Activated CD8-positive, alpha-beta memory T cell treated with anti-CD3 and anti-CD28 coated beads for 1 hour (primary cell): ENCODE measurements at places on chromosomes 1 and 21.

DNA sequence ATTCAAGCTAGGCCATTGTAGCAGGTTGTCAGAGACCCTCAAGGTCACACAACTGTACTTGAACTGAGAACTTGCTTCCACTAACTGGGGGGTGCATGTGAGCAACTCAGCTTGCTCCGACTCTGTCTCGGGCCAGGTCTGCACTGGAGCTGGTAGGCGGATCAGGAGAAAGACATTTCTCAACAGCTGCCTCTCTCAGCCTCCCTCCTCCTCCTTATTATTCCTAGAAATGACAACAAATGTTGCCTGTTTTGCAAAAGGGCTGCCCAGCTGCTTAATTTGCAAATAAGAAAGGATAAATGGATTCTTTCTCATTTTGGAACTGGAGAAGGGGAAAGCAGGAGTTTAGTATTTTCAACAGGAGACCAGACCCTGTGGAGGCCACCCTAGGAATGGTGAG lies 140.5 kb downstream of the RHOU start:
- DNase-seq = no peak

- no peak for DNase-seq
Measured at GRCh38 chr1:218677026-218677425, 331.9 kb downstream of the TGFB2 start.

DNA sequence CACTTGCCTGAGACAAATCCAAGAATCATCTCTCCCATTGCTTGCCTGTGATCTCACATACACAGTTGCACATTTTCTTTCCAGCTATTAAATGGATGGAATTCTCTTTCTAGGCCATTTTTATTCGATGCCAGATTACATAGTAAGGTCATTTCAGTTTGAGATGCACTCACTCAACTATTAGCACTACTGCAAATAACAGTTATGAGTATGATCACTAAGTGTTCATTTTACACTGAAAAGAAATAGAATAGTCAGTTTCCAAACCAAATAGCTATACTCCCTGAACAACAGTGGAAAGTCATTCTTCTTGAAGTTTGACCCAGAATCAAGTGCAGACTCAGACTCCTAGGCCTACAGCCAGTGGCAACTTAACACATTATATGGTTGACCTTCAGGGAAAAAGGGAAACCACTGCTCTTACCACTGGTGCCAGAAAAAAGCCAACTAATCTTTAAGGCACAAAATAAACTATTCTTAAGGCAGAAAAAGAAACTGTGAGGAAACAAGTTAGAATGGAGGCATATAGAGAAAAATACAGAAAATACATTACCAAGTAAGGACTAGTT lies 31.5 kb downstream of the WNT2B start:
- no peak for DNase-seq

DNA sequence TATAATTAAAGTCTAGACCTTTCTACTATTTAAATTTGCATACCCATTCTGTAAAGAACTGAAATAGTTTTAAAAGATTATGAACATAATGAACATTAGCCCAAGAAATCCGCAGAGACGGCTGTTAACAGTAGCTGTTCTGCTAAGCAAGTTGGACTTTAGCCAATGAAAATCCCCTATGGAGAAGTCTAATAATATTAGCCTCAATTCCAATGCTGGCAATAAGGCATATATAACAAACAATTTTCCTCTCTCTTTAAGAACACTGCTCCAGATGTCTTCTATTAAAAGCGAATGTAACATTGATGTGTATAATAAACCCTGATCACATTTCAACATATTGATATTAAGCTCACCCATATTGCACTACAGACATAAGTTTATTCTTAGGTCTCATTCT lies 221.3 kb upstream of the KCTD3 start:
- DNase-seq = no peak

GRCh38 chr1:13756557-13757315 lies 56.7 kb downstream of the PRDM2 start:
- no peak for DNase-seq

DNA sequence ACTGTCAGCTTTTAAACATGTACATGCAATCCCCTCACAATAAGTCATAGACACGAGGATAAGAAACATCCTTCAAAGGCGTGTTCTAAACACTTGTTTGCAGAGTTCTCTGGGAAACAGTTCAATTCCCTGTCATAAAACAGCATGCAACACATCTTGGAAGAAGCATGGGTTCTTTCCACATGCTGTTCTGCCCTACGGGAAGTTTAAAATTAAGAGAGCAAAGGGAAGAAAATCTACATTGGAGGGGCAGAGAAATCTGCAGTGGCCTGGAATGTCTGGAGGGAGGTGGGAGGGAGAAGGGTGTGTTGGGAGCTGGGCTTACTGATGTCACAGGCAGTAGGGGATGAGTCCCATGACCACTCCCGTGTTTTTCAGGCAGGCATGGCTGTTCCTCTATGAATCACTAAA lies 98.3 kb upstream of the SLC2A1 start:
- DNase-seq = no peak

DNA sequence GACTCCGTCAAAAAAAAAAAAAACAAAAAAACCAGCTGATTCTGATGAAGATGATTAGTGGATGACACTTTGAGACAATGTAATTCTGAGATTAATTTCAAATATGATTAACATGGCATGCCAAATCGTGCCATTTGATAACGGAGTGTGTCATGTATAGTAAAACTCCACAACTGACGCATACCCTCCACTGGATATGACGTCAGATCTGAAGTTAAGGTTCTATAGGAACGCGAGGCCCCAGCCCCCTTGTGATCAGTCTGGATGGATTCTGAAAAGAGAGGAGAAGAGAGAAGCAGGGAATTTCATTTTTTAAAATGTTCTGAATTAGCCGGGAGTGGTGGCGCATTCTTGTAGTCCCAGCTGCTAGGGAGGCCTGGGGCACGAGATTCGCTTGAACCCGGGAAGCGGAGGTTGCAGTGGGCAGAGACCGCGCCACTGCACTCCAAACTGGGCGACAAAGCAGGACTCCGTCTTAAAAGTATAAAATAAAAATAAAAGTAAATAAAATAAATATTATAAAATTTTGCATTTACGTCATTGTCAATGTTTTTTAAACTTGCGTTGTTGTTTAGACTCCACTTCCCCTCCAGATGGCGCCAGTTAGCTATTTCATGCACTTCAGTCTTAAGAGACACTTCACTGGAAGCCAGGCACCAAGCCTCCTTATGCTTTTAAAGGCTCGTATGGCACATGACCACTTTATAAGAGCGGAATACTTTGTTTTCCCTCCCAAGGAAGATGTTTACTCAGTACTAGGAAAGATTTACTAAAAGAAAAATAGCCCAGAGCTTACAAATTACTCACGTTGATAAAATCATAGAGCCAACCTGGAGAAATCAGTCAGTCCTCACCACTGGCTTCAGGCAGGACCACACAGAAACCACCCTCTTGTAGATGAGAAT lies 65.5 kb downstream of the UBE2U start:
- peak; percentile 28 for DNase-seq

- DNase-seq = no peak
Measured at GRCh38 chr1:232593717-232594502, 36.0 kb downstream of the SIPA1L2 start.

DNA sequence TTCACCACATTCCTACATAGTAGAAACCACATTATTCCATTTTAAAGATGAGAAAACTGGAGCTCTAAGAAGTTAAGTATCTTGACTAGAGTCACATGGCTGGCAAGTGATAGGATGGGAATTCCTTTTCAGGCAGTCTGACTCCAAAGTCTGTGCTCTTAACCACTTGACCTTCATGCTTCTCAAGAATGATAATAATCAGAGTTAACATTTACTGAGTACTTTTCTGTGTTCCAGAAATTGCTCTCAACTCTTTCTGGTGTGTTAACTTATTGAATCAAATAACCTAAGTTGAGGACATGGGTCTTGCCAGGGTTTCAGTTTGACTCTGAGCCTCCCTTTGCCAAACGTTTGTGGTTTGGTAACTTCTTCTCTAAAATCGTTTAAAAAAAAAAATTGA lies 169.4 kb downstream of the RASAL2 start:
- DNase-seq = no peak

GRCh38 chr1:50109647-50110075 lies 941 bp downstream of the ELAVL4 start:
- DNase-seq = no peak

DNA sequence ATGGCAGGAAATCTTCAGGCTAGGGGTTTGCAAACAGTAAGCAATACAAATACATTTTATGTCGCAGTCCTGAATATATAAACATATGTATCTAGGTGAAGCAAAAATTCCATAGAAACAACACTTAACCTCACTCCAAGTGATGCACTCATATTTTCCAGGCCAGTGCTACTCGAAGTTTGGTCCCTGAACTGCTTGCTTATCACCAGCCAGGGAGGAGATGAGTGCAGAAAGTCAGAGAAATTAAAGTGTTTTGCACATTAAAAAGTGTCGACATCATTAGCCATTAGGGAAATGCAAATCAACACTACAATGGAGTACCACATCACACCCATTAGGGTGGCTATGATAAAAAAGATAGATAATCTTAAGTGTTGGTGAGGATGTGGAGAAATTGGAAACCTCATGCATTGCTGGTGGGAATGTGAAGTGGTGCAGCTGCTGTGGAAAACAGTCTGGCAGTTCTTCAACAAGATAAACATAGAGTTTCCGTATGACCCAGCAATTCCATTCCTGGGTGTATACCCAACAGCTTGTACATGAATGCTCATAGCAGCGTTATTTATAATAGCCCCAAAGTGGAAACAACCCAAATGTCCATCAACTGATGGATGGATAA lies 70.5 kb upstream of the CSF1 start:
- DNase-seq = no peak

DNA sequence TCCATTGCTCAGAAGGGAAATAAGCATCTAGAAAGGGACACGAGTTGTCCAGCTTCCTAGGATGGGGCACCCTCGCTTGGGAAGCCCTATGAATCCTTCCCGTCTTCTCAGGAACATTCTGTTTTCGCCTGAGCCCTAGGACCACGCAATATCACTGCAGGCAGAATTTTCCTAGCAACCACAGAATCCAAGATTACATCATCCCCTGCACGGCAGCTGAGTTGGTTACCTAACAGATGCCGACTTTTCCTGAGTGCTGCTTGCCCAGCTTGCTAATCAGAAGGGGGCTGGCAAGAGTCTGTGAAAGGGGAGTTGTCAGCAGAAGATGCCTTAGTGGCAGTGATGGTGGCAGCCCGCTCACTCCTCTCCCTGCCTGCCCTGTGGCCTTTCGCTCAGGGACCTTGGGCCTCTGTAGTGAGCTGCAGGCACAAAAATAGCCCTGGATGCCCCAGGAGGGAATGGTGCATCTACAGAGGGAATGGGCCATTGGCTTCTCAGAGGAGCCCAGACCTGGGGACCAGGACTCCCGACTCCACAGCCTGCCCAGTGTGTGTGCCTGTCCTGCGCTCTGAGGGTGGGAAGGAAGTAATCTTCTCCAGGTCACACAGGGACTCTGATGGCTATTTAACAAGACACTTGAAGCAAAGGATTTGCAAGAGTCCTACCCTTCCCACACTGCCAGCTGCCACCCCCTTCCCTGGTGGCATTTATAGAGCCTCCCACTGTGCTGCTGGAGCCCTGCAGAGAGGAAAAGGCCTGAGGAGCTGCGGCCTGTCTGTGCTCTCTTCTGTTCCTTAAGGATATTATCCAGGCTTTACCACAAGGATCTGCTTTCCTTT lies 28.9 kb upstream of the CLSTN1 start:
- DNase-seq = no peak

- peak; percentile 29 for DNase-seq
Measured at GRCh38 chr1:110412576-110412975, 5.1 kb upstream of the LAMTOR5 start.

GRCh38 chr1:114490274-114490693 lies 20.7 kb downstream of the TRIM33 start:
- DNase-seq = no peak

DNA sequence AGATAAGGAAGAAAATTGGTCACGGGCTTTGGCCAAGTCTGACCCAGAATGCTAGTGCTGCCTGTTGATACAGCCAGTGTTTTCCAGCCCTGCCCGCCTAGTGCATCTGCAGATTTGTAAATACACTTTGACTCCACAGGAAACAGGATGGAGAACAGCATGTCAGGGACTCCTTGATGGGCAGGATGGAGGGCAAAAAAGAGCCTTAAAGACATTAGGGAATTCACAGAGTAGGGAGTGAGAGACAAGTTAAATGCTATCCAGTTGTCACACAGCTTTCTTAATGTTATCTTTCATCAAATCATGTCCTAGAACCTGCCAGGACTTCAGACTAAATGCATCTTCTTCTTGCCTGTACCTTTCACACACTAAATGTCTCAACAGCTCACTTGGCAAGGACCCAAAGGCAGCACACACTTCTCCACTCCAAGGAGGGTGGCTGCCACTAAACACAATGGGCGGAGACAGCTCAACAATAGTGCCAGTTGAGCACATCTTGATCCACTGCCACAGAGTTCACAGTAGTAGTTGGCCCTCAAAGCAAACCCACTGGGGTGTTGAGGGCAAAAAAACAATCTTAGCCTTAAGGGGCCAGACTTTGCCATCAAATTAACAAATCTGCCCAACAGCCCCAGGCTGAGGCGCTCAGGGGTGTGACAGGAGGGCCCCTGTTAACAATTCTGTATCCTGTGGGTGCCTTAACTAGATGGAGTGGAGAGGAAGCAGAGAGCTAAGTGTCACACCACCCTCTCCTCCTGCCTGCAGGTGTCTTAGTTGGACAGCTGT lies 2.7 kb downstream of the HIVEP3 start:
- DNase-seq = no peak

- peak; percentile 68 for DNase-seq
Measured at GRCh38 chr1:157156058-157156541, 17.9 kb upstream of the ETV3 start.

GRCh38 chr1:88552226-88552625 lies 131.8 kb upstream of the PKN2 start:
- no peak for DNase-seq

GRCh38 chr1:100065183-100065968 lies 67.4 kb downstream of the SASS6 start:
- DNase-seq = no peak

DNA sequence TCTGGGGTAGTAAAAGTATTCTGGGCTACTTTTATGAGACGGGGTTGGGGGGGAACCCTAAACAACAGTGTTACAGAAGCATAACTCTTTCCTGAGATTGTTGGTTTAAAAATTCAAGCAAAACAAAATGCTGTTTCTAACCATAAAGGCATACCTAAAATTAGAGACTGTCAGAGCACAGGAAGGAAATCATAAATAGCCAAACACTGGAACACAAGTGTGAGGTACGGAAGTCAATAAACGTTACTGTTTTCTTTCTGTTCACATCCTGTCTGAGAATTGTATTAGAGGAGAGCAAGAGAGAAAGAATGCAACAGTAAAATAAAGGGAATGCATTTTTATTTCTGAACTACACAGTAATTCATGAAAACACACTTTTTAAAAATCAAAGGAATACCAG lies 42.8 kb upstream of the IL12RB2 start:
- no peak for DNase-seq

DNA sequence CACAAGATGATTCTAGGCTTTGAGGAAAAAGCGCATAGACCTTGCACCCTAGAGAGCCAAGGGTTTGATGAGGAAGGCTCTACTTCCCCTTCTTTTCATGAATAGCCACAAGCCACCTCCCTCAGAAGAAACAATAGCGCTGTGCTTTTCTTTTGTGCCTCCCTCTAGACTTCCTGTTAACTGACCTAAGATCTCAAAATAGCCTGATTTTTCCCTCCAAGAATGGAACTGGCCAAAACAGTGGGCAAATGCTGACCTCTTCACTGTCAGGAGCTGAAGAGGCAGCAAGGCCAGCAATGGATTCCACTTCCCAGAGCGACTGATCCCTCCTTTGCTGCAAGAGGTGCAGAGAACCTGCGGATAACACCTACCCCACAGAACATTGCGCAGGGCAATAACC lies 362.8 kb downstream of the KCNH1 start:
- no peak for DNase-seq
